ENCODE measurements at places on chromosomes 16 and 17.

DNA sequence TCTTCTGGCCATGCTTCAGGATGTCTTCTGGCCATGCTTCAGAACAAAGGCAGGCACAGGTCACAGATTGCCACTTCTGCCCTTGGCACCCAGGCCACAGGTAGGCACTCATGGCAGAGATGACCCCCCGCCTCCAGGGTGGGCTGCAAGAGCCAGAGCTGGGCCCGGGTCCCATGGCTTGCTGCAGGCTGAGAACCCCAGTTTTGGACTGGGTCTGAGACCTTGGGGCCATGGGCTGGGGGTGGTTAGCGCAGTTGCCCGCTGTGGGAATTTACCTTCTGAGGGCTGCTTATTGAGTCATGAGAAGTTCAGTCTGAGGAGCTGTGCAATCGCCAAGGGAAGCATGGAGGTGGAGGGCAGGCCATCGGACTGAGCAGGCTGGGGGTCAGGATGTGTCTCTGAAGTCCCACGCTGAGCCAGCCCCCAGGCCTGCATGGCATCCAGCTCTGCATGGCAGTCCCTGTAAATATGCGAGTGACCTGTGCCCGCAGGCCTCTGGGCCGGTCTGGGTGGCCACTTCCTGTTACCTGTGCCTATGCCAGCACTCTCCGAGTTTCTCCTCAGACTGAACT lies 1.7 kb downstream of the ANKRD13B start:
- DNase-seq, result no peak

GRCh38 chr17:17151055-17151454 lies 55.1 kb downstream of the PLD6 start:
- peak; percentile 90 for DNase-seq

DNA sequence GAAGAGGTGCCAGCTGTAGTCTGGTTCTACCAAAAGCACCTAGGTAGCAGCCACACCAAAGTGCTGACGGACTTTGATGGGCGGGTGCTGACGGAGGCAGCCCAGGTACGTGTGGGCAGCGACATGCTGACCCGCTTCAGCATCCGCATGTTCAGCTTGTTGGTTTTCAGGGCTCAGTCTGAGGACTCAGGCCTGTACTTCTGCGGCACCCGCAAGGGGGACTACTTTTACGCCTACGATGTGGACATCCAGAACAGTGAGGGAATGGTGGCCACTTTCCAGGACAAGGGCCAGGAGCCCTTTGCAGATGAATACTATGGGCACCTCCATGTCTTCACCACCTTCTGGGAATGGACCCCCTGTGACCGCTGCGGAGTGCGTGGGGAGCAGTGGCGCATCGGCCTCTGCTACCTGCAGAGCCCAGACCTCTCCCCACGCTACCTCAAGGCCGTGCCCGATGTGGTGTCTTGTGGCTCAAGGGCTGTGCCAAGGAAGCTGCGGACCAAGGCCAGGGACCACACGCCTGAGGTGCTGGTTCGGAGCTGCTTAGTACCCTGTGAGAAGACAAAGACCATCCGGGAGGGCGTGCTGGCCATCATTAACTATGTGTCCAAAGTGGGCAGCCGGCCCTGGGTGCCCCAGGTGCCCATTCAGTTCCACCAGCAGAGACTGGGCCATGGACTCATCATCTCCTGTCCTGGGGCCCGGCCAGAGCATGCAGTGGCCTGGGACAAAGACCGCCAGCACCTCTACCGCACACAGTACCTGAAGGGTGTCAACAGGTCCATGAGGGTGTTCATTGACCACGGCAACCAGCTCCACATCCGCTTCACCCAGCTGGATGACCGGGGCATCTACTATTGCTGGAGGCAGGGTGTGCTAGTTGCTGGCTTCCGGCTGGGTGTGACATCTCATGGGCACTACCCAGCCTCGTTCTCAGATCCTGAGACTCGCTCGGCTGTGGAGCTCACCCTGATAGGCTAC lies 5.0 kb upstream of the EFTUD2 start:
- no peak for DNase-seq

- peak; percentile 73 for DNase-seq
Observed at GRCh38 chr17:8041249-8041928, 2.5 kb downstream of the ALOX15B start.

GRCh38 chr17:29933379-29933778 lies 3.4 kb upstream of the SSH2 start:
- DNase-seq, result peak; percentile 43

- DNase-seq, result no peak
Observed at GRCh38 chr16:65878347-65878746, 488.1 kb upstream of the CDH5 start.

DNA sequence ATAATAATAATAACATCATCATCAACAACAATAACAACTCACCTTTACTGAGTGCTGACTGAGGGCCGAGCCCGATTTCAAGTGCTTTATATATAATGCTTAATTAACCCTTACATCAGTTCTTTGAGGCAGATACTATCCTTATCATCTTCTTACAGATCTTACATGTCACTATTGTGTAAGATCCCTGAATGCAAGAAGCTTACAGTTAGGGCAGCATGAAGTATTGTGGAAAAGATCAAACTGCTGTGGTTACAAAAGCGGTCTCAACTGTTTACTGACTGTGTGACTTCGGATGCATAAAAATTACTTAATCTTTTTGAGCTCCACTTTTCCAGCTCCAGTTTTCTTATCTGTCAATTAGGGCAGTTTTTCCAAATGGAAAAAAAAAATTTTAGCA lies 3.3 kb downstream of the VAT1 start:
- peak; percentile 31 for DNase-seq

- DNase-seq, result no peak
Observed at GRCh38 chr16:57413301-57413730, 8.7 kb downstream of the CCL17 start.

GRCh38 chr17:21129023-21129681 lies 2.4 kb downstream of the DHRS7B start:
- DNase-seq, result peak; percentile 67

DNA sequence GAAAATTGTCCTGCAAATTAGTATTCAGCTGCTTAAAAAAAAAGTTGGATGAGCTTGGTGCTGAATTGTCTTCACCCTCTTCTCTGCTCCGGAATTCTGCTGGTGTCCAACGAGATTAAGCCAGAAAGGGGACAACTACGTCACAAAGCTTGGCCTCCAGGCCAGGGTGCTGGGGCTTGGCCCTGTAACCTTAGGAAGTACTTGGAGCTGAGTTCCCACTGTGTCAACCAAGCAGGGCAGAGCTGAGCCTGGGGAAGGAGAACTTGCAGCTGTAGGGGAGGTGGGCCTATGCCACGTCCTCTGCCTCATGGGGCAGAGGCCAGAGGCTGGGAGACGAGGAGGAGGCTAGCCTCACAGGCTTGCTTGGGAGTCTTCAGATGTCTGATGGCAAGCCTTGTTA lies 71.2 kb downstream of the CLEC16A start:
- no peak for DNase-seq

DNA sequence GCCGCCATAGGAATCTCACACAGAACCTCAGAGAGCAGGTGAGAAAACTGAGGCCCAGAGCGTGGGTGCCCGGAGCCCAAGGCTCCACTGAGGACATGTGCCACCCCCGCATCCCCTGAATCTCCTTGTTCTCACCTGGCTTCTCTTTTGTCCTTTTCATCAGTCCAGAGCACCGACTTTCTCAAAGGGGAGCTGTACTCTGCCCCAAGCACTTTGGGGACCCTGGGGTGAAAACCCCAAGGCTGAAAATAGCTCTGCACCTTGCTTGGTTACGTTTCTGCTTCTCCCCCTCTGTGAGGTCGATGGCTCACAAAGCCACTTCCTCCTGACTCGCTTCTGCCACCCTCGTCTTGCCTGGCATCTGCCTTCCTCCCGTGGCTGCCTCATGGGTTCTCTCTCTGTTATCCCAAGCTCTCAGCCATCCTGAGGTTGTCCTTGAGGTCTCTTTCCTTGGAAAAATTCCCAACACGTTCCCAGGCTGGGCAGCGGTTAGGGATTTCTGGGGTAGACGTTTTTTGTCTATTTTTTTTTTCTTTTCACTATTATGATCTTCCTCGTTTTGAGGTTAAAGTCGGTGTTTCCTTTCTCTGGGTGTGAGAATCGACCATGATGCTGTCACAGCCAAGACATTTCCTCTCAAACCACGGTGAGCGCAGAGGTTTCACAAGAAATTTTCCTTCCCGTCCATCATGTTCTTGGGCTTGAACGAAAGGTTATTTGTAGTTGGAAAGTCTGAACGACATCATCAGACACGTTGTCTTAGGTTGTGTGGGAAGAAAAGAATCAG lies 37.2 kb downstream of the IRF8 start:
- no peak for DNase-seq

- DNase-seq, result no peak
Observed at GRCh38 chr17:79631640-79632431, 21.0 kb upstream of the RBFOX3 start.

- DNase-seq, result peak; percentile 49
Observed at GRCh38 chr16:51155820-51156806, 5.0 kb upstream of the SALL1 start.

DNA sequence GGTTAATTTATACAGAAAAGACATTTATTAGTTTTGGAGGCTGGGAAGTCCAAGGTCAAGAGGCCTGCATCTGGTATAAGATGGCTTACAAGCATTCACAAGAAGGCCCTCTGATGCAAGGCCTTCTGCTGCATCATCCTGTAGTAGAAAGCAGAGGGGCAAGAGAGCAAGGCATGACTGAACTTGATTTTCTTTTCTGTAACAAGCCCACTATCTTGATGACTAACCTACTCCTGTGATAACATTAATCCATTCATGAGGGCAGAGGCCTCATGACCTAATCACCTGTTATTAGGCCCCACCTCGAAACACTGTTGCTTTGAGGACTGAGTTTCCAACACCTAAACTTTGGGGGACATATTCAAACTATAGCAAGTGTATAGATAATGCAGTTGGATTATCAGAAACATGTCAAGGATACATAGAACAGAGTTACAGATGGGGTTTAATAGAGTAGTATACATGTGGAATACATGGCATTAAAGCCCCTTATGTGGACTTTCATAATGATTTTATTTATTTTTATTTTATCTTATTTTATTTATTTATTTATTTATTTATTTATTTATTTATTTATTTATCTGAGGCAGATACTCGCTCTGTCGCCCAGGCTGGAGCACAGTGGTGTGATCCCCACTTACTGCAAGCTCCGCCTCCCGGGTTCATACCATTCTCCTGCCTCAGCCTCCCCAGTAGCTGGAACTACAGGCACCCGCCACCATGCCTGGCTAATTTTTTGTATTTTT lies 88.2 kb downstream of the CHD9 start:
- DNase-seq, result peak; percentile 42

GRCh38 chr17:50210240-50211225 lies 9.1 kb upstream of the COL1A1 start:
- peak; percentile 99 for DNase-seq

GRCh38 chr17:76902476-76902875 lies 34.3 kb downstream of the MGAT5B start:
- no peak for DNase-seq

DNA sequence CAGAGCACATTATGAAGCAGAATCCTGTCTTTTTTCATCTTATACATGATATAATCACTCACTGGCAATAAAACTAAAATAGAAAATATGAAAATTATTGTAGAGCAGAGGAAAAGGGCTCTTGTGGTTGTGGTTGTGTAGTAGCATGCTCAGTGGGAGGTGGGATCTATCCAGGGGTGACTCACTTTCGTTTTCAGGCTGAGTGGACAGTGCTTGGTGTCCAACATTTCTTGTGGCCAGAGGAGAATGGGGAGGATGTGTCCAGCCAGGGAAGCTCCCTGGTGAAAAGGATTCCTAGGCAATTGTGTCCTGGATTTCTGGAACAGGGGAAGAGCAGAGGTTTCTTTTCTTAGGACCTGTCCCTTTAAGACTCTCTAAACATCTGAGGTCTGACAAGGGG lies 31.9 kb upstream of the CPHXL start:
- peak; percentile 19 for DNase-seq

- DNase-seq, result no peak
Observed at GRCh38 chr17:48871551-48872351, 20.8 kb upstream of the ATP5MC1 start.

- peak; percentile 37 for DNase-seq
Observed at GRCh38 chr17:43431714-43432523, 33.1 kb downstream of the ARL4D start.

GRCh38 chr16:88713568-88714419 lies 7.5 kb downstream of the CTU2 start:
- peak; percentile 41 for DNase-seq

GRCh38 chr17:54381482-54381881 lies 519.2 kb upstream of the TOM1L1 start:
- DNase-seq, result no peak

DNA sequence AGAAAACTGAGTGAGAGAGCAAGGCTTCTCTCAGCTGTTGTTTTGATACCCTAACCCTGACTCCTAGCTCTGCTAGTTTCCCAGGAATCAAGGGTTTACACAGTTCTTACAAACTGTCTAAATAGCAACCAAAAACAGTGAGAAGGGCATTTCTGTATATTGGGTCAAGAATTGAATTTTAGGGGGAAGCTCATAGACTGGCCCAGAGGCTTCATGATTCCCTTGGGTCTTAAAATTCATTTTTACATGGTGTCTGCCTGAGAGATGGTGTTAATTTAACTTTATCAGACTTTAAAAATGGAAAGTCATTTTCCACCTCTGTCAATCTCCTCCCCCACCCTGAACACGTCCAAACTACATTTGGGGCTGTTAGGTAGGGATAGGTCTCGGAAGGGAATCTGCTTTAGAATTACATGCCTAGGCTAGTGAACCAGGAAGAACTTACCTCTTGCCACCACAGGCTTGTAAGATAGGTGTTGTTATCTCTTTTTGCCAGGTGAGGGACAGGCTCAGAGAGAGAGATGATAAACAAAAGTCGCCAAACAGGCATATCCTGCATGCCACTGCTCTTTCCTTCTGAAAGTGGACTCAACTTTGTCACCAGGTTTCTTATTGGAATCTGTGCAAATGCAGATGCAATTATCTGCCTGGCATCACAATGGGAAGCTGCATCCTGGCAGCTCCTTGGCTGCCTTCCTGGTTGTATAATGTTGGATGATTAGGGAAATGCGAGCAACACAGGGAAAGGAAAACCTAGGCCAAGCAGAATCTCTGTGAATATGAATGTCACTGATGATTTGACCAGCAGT lies 3.1 kb downstream of the PHAF1 start:
- no peak for DNase-seq

DNA sequence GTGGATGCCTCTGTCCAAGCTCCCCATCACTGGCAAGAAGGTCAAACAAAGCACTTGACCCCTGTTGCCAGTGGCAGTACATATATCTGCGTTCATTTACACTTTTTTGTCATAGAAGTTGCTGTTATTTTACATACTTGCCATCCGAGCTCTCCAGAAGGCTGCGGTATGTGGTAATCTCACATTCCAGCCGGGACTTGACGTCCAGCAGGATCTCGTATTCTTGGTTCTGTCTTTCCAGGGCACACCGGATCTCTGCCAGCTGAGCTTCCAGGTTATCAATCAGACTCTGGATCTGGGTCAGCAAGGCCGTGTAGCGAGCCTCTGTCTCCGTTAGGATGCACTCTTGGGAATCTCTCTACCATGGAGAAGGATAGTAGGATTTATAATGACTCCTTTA lies 6.6 kb downstream of the KRT39 start:
- DNase-seq, result peak; percentile 51

GRCh38 chr16:53612003-53612402 lies 91.7 kb downstream of the RPGRIP1L start:
- no peak for DNase-seq
